H9 (cell line): ENCODE measurements at places on chromosomes 6 and 20.

- DNase-seq = no peak
Measured at GRCh38 chr6:150063640-150064039, 5.3 kb downstream of the ULBP3 start.

- DNase-seq = no peak
Measured at GRCh38 chr6:135540207-135540840, 42.8 kb upstream of the AHI1 start.

- DNase-seq = no peak
Measured at GRCh38 chr20:19767070-19767469, 9.0 kb downstream of the RIN2 start.

GRCh38 chr20:3648951-3649350, 14.2 kb downstream of the GFRA4 start:
- DNase-seq = no peak

GRCh38 chr6:113649880-113650609, 207.1 kb upstream of the MARCKS start:
- no peak for DNase-seq

DNA sequence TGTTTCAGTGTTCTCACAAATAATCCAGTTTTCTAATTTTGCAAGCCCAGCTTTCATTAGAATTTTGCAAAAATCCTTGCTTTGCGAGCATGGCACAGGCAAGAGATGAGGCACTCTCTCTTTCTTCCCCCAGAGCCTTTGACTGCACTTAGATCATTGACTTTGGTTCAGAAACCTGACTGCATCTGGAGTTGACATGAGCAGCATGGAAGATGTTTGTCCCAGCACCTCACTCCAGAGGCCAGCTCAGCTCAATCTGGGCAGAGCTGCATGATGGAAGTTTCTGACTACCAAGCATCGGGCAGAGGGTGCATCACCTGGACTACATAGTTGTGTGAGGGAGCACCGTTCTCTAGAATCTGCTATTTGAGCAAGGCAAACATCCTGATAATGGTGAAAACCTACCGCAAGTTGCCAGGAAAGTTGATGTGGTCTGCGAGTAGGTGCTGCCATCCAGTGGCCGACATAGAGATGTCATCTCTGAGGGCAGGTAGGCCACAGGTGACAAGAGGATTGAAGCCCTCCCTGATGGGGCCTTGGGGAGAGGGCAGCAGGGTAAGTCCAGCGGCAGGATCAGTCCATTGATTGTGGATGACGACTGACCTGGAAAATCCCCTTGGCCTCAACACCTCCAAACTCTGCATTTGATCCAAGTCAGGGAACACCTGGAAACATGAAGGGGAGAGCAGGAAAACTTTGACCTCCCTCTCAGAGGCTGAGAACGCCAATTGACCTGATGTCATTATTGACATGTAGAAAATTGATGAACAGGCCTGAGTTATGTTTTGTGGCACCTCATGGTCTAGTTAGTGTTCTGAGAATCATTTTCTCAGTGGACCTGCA, 3.8 kb upstream of the LPA start:
- peak; percentile 76 for DNase-seq

- no peak for DNase-seq
Measured at GRCh38 chr20:31698803-31699718, 23.6 kb downstream of the BCL2L1 start.

DNA sequence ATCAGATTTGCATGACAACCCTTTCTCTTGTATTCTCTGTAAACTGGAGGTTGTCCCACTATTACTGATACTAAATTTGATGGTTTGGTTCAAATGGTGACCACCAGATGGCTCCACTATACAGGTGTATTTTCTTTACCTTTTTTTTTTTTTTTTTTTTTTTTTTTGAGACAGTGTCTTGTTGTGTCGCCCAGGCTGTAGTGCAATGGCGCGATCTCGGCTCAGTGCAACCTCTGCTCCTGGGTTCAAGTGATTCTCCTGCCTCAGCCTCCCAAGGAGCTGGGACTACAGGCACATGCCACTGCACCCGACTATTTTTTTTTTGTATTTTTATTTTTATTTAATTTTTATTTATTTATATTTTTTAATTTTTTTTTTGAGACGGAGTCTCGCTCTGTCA, 6.6 kb upstream of the WTAP start:
- no peak for DNase-seq

- DNase-seq = no peak
Measured at GRCh38 chr6:101113468-101114260, 232.5 kb upstream of the ASCC3 start.
